GM04504 (cell line): ENCODE measurements at places on chromosomes 6 and 20.

DNA sequence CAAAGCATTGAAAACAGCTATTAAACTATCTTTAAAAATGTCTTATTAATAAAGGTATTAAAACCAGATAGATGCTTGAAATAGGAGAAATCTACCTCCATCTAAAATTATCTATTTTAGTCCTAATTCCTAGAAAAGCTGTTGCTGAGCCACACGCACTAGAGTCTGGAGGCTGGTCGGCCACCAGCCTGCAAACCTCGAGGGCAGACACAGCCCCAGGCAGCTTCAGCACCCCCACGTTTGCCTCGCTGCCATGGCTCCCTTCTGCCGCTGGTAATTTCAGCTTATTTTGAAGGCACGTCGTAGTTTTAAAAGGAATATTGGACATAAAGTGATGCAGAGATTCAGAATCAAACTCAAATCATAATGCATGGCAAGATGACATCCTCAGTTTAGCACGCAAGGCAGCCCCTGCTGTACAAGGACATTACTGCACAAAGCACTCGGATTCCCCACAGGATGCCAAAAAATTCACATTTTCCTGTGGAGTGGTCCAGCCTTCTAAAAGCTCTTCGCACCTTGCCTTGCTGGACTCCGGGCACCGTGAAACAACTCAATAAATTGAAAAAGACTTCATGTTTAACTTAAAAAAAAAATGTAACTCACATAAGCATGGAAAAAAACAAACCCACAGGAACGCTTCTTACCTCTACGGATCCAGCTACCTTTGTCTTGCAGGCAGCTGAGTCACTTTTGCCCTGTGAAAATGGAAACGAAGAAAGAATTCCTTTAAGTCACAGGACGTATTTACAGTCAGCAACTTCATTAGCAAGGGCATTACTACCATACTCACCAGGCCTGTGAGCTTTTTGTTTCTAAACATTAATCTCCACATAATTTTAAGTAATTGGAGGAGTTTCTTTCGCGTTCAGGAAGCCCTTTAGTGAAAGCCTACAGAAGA lies 143.4 kb upstream of the RPS6KA2 start:
- DNase-seq, result no peak

DNA sequence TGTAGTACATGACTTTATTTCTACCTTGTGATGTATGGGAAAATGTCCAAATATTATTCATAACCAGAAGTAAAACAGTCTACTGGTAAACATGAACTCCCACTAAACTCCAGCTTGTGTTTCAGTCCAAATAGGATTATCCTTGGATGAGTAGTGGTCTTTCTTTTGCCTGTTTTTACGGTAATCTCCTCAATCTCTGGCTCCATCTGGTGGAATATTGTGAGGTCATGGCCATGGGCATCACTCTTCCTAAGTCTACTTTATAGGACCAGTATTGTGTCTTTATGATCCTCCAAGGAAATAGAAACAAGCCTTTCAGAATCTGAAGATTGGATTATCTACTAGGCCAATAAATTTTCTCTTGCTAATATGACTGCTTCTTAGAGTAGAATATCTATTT lies 505.0 kb downstream of the BMP2 start:
- no peak for DNase-seq

DNA sequence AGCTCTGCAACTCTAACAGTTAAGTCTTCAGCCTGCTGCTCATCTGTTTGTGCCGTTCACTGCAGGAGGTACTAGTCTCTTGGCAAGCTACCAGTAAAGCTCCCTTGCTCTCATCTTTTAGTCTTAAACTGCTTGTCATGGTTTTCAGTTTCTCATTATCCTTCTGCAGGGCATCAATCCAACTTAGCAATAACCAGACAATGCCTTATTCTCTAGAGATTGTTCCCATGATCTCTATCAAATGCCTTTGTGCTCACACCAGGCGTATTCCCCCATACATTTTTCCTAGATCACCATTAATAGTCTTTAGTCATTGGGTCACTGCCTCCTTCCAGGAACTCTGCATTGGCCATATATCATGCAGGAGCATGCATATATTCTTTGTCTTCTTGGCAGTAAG lies 171.3 kb downstream of the GRM1 start:
- peak; percentile 3 for DNase-seq

- DNase-seq, result peak; percentile 42
These were observed 1162.8 kb upstream of the CITED2 start for GRCh38 chr6:140537211-140537610.

DNA sequence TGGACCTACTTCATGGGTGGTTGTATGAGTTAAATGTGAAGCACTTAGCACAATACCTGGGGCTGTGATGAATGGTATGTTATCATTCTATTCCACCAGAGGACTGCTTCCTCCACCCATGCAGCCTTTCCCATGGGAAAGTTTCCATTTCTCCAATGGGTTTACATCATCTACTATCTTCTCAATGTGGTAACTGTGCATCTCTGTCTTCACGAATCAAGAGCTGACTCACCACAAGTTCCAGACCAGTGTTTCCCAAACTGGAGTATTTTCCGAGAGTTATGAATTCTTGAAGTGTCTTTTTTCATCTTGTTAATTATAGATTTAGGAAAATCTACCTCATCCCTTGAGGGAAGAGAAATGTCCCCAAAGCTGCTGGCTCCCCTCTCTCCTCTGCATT lies 182.8 kb downstream of the UNC5CL start:
- peak; percentile 12 for DNase-seq

GRCh38 chr6:160348223-160349019 lies at the start of gene SLC22A3:
Gene SLC22A3 (plus strand): TSS chr6:160348378. CDS start chr6:160348420, 42 bp downstream.
- no peak for DNase-seq

DNA sequence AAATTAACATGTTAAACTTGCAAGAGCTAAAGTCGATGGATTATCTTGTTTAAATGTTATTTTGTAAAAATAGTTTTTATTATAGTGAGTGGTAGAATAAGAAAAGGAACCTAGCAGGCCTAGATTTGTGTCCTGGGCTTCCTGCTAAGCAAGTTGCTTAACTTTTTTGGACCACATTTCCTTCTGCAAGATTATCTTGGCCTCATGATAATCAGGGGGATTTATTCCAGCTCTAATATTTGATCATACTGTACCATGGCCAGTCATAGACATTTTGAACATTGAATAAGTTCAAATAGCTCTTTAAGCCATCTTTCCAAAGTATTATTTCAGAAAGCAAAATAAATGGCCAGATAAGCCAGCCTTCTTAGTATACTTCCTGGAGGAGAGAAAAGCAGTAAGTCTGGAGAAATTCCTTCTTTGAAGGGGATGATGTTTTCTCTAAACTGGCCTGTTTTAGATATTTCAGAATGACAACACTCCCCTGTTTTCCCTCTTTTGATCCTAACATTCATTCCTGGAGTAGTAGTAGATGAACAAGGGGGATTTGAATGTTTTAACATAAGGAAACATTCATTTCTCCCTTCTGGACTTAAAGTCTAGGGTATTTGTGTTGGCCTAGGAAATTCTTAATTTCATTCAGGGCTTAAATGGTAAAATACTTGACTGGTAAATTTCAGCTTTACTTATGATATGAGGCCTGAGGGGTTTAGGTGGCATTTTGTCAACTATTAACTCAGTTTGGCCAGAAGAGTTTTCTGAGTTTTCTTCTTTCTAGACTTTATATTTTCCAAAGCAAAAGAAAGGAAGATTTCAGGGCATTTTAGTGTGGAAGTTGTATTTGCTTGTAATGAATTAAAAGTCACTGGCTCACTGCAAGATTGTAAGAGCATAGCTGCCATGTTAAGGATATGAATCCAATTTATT lies 108.8 kb upstream of the SCGN start:
- no peak for DNase-seq

- DNase-seq, result no peak
These were observed 485.7 kb upstream of the JARID2 start for GRCh38 chr6:14759976-14760672.

- no peak for DNase-seq
These were observed 64.0 kb downstream of the BMP2 start for GRCh38 chr20:6831461-6831860.

- DNase-seq, result no peak
These were observed 46.8 kb upstream of the NEDD9 start for GRCh38 chr6:11279284-11279689.

DNA sequence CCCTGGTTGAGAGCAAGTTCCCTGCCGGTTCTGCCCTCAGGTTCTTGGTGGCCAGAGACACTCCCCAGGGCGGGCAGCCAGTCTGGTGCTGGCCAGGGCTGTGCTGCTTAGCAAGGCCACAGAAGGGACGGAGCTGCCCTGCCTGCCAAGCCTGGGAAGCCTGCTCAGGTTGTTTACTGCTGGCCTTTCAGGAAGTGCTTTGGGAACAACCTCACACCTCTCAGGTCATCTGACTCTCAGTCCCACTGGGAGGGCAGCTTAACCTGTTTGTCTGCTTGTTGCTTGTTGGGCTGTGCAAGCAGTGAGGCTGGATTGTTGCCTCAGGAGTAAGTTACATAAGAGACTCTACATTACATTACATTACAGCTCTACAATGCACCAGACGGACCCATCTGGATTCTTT lies 75.8 kb upstream of the AFDN start:
- DNase-seq, result no peak

- DNase-seq, result no peak
These were observed 6.4 kb downstream of the ATXN1 start for GRCh38 chr6:16754876-16755275.

DNA sequence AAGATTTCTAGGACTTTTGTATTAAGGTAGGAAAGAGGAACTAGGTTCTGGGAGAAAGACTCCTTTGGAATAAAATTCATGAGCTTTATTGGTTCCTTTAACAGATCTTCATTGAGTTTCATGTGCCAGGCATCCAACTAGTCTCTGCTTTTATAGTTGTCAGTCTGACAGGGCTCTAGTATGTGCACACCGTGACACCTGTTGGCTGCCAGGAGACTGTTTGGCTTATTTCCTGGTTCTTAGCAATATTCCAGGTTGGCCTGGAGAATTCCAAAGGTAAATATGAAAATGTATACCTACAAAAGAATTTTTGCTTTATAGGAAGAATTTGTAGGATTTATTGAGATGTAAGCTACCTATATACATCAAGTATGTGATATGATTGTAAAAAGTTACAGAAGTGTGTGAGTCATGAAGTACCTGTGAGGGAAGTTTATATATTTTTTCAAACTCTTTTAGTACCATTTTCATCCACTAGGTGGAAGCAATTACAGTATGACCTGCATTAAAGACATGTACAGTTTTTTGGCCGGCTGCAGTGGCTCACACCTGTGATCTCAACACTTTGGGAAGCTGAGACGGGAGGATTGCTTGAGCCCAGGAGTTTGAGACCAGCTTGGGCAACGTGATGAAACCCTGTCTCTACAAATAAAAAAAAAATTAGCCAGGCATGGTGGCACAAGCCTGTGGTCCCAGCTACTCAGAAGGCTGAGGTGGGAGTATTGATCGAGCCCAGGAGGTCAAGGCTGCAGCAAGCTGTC lies 35.2 kb downstream of the NDUFAF5 start:
- peak; percentile 30 for DNase-seq

- no peak for DNase-seq
These were observed 6.0 kb downstream of the PNLDC1 start for GRCh38 chr6:159806021-159806458.

- peak; percentile 81 for DNase-seq
These were observed 128.6 kb upstream of the PLCB4 start for GRCh38 chr20:8940326-8940725.

- DNase-seq, result no peak
These were observed 74.0 kb downstream of the SOBP start for GRCh38 chr6:107563694-107564588.

- no peak for DNase-seq
These were observed 103.5 kb downstream of the BFSP1 start for GRCh38 chr20:17427638-17428037.

GRCh38 chr6:135490381-135490780 lies 7.2 kb downstream of the AHI1 start:
- DNase-seq, result no peak

DNA sequence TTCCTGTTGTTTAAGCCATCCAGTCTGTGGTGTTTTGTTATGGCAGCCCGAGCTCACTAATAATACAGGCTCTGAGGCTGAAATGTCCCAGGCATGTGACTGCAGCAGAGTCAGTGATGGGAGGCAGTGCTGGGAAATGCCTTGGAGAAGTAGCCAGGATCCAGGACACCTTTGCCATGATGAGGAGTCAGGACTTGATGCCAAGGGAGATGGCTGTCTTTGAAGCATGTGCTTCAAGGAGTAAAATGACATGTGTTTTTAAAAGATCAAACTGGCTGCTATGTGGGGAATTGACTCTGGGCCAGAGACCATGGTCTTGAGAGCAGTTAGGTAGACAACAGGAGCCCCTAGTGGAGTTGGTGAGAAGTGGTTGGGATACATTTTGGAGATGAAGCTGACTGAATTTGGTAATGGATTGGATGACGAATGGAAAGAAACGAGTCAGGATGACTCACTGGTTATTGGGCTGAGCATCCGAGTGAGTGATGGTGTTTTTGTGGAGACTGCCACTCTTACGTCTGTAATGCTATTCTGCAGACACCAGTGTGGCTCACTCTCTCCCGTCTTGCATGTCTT lies 322.2 kb downstream of the PLCB1 start:
- DNase-seq, result peak; percentile 81

DNA sequence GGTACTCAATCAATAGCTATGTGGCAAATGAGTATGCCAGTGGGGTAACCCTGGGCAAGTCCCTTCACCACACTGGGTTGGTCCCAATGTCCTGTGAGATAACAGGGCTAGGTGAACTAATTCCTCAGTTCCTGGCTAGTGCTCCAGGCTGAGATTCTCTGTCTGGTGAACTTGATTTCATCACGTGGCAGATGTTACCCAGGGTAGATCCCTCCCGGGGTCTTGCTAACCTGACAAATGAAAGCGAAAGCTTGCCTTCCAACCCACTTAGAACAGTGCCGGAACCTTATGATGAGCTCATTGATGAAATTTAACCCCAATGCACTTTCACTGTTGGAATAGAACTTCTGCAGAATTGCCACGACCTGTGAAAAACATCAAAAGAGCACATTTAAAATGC lies 6.6 kb upstream of the ANKRD60 start:
- no peak for DNase-seq

GRCh38 chr6:162177746-162178145 lies 549.8 kb downstream of the PRKN start:
- no peak for DNase-seq

GRCh38 chr6:24909241-24910216 lies 26.2 kb downstream of the RIPOR2 start:
- no peak for DNase-seq

DNA sequence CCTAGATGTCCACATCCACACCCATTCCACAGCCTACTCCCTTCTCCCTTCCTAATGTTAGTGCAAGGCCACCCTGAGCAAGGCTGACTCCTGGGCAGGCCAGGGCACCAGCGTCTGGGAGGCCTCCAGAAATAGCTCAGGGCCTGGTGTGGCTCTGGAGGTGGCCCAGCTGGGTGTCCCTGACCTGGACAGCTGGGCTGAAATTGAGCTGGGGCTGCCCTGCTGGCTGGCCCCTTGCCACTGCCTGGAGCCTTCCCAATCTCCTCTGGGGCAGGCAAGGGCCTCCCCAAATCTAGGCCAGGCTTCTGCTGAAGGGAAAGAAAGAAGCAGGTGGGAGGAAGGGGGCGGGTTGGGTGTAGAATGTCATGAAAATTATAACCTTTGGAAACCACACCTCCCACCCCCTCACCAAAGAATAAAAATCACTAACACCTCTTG lies 2.1 kb downstream of the FAM110A start:
- DNase-seq, result no peak
